Uterus (tissue), 4 donors: ENCODE measurements at places on chromosomes 12 and 14. TPM values are rescaled to one million over a fixed set of nuclear protein-coding genes. Genes with fewer than 3 reads are reported as not detected.

SPIC gene
- not detected for total RNA-seq

PTPRO gene
- total RNA-seq = 6.7 TPM

ANKRD9 gene
- total RNA-seq = 6.7 TPM

WIF1 gene
- not detected for total RNA-seq

UNC119B gene
- 44.8 TPM for total RNA-seq

DNA sequence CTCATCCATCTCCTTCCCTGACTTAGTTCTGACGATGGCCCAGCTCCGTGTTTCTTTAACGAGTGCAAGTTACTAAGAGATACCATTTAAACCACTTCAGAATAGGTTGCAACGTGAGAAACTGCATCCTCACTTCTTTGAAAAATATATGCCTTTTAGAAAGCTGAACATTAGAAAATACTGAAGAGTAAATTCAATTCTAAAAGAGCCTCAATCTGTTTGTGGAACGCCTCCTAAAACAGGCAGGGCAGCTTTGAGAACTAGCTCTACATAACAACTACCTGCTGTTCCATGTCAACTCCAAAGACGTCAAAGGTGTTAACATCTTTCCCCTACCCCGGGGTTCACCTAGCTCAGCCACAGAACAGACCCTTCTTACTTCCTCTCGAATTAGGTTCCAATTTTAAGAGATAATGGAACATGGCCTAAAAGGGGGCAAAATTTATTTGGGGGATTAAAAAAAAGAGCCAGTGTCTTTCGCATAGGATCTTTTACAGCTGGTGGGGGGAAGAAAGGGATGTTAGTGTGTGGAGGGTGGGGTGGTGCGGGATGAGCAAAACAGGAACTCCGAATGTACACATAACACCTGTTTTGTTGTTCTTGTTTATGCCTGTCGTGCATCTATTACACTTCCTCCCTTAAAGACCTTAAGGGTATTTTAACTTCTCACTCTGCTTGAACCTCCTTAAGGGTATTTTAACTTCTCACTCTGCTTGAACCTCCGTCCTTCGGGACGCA lies 3.3 kb downstream of the BHLHE41 start:
- no peaks in the 10 kb centered on the region for H3K27me3 ChIP-seq
- peak overlapping the region; percentile 97 for H3K27ac ChIP-seq
- DNase-seq = no peak
- no peaks in the 10 kb centered on the region for H3K4me1 ChIP-seq
- H3K4me3 ChIP-seq = peak overlapping the region; percentile 52

DNA sequence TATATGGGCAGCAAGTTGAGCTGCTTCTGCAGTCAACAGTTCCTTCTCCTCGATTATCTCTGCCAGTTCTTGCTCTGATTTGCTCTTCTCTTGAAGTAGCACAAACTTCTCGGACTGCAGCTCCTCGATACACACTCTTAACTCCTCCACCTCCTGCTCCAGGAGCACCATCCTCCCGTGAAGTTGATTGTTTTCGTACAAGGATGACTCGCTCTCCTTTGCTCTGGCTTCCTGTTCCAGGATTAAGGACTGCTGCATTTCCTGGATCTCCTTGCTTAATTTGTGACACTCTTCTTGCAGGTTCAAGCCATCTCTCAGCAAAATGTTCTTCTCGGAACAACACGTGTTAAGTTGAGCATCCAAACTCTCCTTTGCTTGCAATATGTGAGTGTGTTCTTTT lies 56.2 kb upstream of the VPS33A start:
- no peaks in the 10 kb centered on the region for H3K36me3 ChIP-seq
- H3K27ac ChIP-seq = no peak overlapping the region
- H3K4me1 ChIP-seq = no peaks in the 10 kb centered on the region
- DNase-seq = no peak
- H3K4me3 ChIP-seq = no peak overlapping the region
- H3K27me3 ChIP-seq = no peaks in the 10 kb centered on the region

DNA sequence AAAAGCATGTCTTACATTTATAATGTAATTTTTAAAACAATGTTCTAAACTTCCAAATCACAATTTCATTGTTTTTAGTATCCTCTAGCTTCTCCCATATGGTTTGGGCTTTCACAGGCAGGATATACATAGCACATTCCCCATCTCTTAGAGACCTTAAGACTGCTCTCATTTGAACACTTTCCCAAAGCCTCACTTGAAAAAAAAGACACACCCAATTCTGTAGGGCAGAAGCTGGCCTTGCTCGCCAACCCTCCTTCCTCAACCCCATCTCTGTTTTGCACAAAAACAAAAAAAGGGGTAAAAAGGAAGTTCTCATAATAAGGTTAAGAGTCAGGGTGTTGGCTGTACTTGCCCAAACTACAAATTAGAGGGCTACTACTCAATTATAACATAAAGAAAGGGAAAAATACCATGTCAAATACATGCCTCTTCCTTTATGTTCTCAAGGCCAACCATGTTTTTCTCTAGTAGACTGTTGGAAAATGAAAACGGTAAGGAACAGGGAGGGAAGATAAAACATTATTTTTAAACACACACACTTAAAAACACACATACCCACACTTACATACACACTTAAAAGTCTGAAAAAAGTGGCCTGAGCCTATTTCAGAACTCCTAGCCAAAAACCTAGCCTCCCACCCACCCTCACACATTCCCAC lies 9.9 kb upstream of the KANSL2 start:
- H3K4me3 ChIP-seq = no peak overlapping the region
- peaks cover 6% of the 10 kb centered on the region for H3K4me1 ChIP-seq
- H3K27me3 ChIP-seq = no peaks in the 10 kb centered on the region
- DNase-seq = no peak
- no peak overlapping the region for H3K27ac ChIP-seq

DNA sequence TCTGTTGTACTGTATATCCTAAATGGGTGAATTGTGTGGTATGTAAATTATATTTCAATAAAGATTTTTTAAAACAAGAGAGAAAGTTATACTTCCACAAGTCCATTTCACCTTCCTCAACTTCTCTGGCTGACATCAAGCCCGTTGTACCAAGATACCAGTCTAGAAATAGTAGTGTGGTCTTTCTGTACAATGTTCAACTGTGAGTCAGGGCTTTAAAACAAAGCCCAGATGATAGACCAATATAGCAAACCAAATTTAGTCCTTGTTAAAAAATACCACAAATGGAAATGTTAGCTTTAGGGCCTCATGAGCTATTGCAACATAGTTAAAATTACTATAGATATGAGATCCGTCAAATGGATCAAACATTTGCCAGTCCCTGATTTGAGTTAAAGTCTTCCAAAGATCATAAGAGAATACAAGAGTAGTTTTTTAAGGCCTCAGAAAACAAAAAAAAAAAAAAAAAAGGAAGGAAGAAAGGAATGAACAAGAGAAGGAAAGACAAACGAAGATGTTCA lies 49.0 kb upstream of the EGLN3 start:
- no peak overlapping the region for H3K27ac ChIP-seq
- H3K36me3 ChIP-seq = no peaks in the 10 kb centered on the region
- no peak overlapping the region for H3K4me3 ChIP-seq
- no peak for DNase-seq

DNA sequence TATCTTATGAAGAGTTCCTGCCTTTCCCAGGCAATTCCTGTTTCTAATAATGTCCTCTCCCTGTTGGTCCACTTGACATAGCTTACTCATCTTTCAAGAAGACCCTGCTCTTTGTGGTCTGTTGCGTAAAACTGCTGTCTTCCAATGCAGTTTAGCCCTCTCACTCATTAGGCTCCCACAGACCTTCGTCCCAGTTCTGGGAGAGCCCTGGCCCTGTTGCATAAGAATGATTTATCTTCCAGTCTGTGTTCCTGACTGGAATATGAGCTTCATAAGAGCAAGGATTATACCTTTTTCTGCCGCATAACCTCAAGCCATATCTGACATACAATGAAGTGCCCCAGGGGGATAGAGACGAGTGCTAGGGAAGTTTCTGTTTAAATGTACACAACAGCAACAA lies 365.9 kb upstream of the NOVA1 start:
- no peak overlapping the region for H3K4me3 ChIP-seq
- H3K27me3 ChIP-seq = no peaks in the 10 kb centered on the region
- peak overlapping the region; percentile 0 for H3K27ac ChIP-seq
- DNase-seq = peak; percentile 37

DNA sequence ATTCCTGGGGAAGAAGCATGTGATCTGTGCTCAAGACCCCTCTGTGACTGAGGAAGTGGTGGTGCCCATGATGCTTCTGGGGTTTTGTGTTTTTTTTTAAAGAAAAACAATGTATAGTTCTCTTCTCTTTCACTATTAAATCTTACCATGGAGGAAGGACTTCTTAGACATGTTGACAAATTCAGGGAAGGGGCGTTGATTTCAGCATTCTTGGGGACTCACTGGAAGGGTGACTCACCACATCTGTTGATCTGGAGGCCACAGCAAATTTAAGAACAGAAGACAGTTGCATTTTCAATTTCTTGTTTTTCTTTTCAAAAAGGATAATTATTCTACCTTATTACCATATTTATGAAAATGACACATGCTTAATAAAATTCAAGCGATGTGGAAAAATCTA lies 152.9 kb upstream of the RTL1 start:
- no peak overlapping the region for H3K4me3 ChIP-seq
- DNase-seq = no peak
- no peaks in the 10 kb centered on the region for H3K27me3 ChIP-seq
- no peaks in the 10 kb centered on the region for H3K36me3 ChIP-seq
- no peaks in the 10 kb centered on the region for H3K4me1 ChIP-seq

GRCh38 chr12:40010899-40011774 lies 94.7 kb downstream of the SLC2A13 start:
- no peaks in the 10 kb centered on the region for H3K27me3 ChIP-seq
- no peak overlapping the region for H3K27ac ChIP-seq
- H3K36me3 ChIP-seq = no peaks in the 10 kb centered on the region
- DNase-seq = peak; percentile 21
- no peaks in the 10 kb centered on the region for H3K4me1 ChIP-seq

DNA sequence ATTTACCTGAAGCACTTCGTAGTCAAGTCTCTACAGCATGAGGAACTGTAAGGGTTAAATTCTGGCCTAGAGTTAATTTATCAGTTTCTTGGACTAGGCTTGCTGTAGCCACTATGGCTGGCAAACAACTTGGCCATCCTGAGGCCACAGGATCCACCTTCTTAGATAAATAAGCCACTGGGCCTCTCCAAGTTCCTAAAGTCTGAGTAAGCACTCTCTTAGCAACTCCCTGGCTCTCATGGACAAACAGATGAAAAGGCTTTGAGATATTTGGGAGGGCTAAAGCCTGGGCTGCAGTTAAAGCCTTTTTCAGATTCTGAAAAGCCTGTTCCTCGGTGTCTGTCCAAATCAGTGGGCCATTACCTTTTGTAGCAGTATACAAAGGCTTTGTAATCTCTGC lies 675.0 kb downstream of the TMEM121 start:
- no peaks in the 10 kb centered on the region for H3K4me1 ChIP-seq
- no peaks in the 10 kb centered on the region for H3K27me3 ChIP-seq
- H3K36me3 ChIP-seq = no peaks in the 10 kb centered on the region
- H3K27ac ChIP-seq = no peak overlapping the region
- no peak overlapping the region for H3K4me3 ChIP-seq

- no peaks in the 10 kb centered on the region for H3K4me1 ChIP-seq
- DNase-seq = no peak
- H3K4me3 ChIP-seq = no peak overlapping the region
- H3K27ac ChIP-seq = no peak overlapping the region
- no peaks in the 10 kb centered on the region for H3K36me3 ChIP-seq
Measured at GRCh38 chr12:89427508-89428156, 75.3 kb upstream of the DUSP6 start.

- no peaks in the 10 kb centered on the region for H3K4me1 ChIP-seq
- no peak for DNase-seq
- H3K27ac ChIP-seq = no peak overlapping the region
- no peaks in the 10 kb centered on the region for H3K36me3 ChIP-seq
- H3K4me3 ChIP-seq = no peak overlapping the region
Measured at GRCh38 chr12:91952916-91953315, 192.7 kb downstream of the BTG1 start.

DNA sequence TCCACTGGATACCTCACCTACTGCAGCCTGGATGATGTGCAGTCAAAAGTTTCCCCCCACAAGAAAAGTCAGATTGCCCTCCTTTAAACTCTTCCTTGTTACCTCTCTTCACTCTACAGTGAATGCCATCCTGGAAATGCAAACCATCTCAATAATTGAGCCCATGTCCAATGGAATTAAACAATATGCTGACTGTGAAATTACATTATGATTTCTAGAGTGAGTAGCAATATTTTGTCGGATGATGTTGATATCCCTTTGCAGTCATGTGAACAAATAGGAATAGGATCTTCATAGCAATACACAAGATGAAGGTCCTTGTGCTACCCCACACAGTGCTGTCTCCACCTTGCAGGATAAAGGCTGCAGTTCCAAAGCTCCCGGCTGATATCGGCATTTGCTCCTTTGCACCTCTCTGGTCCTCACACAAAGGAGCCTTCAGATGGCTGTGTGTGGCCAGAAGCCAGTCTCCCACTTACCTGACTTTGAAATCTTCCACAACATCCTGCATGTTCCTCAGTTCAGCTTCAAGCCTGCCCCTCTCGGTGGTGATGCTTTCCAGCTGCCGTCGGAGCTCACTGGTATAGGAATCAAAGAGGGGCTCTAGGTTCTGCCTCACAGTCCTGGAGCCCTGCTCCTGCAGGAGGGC lies 1.5 kb downstream of the KRT75 start:
- H3K27ac ChIP-seq = no peak overlapping the region
- no peaks in the 10 kb centered on the region for H3K27me3 ChIP-seq
- DNase-seq = no peak
- no peak overlapping the region for H3K4me3 ChIP-seq

DNA sequence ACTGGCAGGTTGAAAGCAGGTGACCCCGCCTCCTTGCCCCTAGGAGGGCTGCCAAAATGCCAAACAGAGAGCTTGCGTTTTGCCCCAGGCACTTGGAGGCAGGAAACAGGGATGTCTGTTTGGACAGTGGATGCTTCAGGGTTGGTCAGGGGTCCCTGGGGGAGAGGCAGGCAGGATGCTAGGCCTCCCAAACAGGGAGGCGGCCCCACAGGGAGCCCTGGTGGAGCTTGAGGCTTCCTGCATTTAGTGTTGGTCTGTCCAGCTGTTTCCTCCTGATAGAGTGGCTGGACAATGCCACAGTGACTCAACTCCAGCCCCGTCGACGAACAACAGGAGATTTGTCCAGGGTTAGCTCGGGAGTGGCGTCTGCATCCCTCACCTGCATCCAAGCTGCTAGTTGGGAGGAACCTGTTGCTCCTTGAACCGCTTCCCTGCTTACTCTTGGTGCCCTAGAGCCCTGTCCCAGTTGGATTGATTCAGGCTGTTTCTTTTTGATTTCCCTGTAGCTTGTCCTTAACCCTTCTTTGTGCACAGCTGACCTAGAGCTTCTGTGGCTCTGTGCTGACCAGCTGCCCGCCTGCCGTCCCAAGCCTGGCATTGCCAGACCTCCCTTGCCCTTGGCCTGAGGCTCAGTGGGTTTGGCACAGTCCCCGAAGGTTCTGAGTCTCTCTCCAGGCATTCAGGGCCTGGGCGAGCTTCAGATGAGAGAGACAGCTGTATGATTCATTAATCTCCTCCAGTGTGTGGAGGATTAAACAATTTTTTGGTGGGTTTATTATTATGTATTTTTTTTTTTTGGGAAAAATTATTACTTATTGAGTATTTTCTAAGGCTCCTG lies 45.9 kb downstream of the TSPAN9 start:
- H3K4me3 ChIP-seq = no peak overlapping the region
- H3K4me1 ChIP-seq = peaks cover 15% of the 10 kb centered on the region
- H3K27ac ChIP-seq = peak overlapping the region; percentile 55
- no peaks in the 10 kb centered on the region for H3K36me3 ChIP-seq
- H3K27me3 ChIP-seq = no peaks in the 10 kb centered on the region
- DNase-seq = no peak

GRCh38 chr14:21024585-21025370 lies at the start of gene NDRG2:
Gene NDRG2, minus strand, starts transcription at chr14:21025061. Its CDS starts 1,746 bp downstream, at chr14:21023315.
- peaks cover 5% of the 10 kb centered on the region for H3K4me1 ChIP-seq
- H3K4me3 ChIP-seq = peak within 1 kb of the TSS; percentile 96
- H3K27ac ChIP-seq = peak within 1 kb of the TSS; percentile 99
- no peaks in the 10 kb centered on the region for H3K36me3 ChIP-seq
- H3K27me3 ChIP-seq = no peaks in the 10 kb centered on the region
